ENCODE measurements at places on chromosomes 4 and X.

GRCh38 chrX:115390078-115390477 is 100.6 kb downstream of the LUZP4 start:
- DNase-seq: no peak

GRCh38 chr4:176752191-176752749 is 40.5 kb downstream of the VEGFC start:
- no peak for DNase-seq

GRCh38 chrX:13432414-13433297 is 112.8 kb upstream of the ATXN3L start:
- peak; percentile 61 for DNase-seq

DNA sequence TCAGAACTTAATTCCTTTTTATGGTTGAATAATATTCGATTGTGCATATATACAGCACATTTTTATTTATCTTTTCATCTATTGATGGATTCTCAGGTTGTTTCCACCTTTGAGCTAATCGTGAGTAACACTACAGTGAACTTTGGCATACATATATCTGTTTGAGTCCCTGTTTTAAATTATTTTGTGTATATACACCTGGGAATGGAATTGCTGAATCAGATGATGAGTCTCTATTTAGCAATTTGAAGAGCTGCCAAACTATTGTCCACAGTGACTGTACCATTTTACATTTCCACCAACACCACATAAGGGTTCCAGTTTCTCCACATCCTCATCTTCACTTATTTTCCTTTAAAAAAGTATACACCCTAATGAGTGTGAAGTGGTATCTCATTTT is 166.2 kb upstream of the FGF13 start:
- DNase-seq: no peak

DNA sequence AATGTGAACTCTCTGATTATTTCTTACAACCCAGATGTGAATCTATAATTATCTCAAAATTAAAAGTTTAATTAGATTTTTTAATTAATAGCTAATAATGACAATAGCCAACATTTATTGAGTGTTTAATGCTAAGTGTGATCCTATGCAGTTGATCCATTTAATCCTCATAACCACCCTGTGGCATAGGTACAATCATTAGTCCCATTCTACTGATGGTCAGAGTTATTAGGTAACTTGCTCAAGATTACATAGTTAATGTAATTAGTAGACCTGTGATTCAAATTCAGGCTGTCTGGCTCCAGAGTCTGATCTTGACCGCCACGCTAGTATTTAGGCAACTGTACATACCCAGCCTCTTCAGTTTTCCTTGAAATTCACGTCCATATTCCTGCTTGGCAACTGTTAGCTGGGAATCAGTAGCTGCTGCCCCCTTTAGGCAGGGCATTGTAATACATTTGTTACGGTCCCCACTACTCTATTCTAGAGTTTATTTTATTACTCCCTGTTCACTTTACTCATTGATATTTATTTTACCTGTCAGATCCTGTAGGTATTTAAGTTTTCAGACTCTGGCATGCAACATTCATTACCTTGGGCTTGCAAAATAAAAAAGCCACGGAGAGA is 20.6 kb upstream of the TEC start:
- DNase-seq: no peak

GRCh38 chr4:17336524-17336961 is 175.3 kb downstream of the QDPR start:
- no peak for DNase-seq

DNA sequence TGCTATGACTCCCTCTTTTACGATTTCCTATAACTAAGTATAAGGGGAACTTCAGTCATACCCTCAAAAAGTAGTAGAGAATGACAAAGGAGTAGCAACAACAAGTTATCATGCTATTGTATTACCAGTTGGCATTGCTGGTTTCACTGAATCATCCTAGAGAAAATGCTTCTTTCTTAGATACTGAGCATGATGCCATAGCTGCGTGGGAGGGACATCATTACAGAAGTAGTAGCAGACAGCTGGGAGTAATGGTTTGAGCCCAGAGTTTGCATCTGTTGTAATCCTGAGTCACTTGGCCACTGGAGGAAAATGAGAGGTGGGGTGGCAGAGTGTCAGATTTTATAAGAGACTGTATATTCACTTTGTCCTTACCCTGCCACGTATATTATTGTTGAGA is 38.6 kb downstream of the MTMR1 start:
- DNase-seq: peak; percentile 78

DNA sequence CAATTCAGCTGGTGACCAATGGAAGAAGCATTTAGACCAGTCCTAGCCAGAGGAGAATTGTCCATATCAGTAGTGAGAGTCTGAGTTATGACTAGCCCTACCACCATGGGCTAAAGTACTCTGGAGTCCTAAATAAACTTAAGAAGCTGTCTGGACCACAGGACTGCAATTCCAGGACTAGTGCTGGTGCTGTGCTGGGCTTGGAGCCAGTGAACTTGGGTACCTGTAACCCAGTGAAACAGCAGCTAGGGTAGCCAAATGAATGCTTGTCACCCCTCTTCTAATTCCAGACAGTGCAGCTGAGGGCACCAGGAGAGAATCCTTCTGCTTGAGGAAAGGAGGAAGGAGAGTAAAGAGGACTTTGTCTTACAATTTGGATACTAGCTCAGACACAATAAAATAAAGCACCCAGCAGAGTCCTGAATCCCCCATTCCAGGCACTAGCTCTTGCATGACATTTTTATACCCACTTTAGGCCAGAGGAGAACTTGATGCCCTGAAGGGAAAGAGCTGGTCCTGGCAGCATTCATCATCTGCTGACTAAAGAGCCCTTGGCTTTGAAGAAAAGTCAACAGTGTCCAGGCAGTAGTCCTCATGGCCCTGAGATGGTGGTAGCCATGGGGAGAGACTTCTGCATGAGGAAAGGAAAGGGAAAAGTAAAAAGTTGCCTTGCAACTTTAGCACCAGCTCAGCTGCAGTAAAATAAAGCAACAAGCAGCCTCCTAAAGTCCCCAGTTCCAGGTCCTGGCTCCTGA is 2675.7 kb downstream of the PCDH7 start:
- no peak for DNase-seq

GRCh38 chr4:120812216-120812615 is 110.3 kb downstream of the PRDM5 start:
- peak; percentile 69 for DNase-seq

DNA sequence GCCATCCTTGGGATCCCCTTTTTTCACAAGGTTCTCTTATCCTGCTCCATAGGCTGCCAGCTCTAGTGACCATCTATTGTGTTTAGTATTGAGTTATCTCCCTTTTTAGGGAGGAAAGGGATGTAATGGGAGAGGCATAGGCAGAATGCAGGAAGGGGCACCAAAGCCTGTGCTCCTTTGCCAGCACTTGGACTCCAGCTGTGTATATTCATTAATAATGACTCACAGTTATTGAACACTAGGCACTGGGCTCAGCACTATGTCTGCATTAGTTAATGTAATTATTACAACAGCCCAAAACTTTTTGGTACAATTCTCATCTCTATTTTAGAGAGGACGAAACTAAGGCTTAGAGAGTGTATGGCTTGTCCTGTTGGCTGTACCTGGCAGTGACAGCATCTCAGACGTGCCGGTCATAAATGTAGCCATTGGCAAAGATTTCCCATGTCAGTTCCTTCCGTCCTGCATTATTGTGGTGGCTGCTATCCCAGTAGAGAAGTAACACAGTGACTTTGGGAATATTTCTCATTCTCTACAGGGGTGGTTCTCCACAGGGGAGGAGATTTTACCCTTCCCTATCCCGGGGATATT is 90.3 kb downstream of the AFF1 start:
- no peak for DNase-seq

GRCh38 chr4:110633358-110634341 is 10.8 kb upstream of the PITX2 start:
- no peak for DNase-seq

GRCh38 chr4:77095101-77095821 is 19.5 kb upstream of the CCNI start:
- peak; percentile 16 for DNase-seq

- DNase-seq: no peak
Observed at GRCh38 chr4:187665086-187665485, 330.5 kb upstream of the ZFP42 start.

- peak; percentile 50 for DNase-seq
Observed at GRCh38 chrX:20547611-20548051, 280.9 kb upstream of the RPS6KA3 start.

DNA sequence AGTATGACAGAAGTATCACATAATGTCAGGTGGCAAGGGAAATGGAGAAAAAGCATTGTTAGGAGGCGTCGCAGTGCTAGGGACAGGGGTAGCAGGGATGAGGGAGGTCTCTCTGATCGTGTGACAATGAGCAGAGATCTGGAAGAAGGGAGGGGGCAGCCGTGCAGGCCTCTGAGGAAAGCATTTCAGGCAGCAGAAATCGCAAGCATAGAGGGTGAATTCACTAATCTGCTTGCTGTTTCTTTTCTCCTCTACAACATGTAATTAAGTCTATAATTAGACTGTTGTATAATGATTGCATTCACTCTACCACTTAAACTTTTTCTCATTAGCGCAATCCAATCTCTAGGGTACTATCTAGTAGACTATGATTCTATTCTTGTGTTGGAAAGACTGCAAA is 9.1 kb downstream of the CYP4V2 start:
- DNase-seq: no peak

- DNase-seq: no peak
Observed at GRCh38 chrX:30649859-30650258, 3.4 kb upstream of the GK start.

GRCh38 chr4:39410415-39410814 is 3.7 kb downstream of the KLB start:
- DNase-seq: no peak

DNA sequence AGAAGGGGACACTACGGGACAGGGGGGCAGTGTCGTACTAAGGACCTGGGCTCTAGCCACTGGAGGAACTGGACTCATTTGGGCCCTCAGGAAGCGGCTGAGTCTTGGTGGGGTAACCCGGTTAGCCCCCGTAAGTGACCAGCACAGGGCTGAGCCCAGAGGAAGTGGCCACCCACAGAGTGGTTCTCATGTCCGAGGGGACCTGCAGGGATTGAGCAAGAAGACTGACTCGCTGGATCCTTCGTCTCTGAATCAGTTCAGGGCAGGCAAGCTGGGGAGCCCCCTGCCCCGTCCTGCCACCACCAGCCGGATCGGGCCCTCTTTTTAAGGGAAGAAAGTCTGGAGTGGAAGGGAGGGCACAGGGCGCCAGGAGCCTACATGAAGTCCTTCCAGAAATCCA is 719 bp upstream of the BGN start:
- no peak for DNase-seq

GRCh38 chrX:150157291-150157690 is 205.8 kb upstream of the MAMLD1 start:
- DNase-seq: no peak

DNA sequence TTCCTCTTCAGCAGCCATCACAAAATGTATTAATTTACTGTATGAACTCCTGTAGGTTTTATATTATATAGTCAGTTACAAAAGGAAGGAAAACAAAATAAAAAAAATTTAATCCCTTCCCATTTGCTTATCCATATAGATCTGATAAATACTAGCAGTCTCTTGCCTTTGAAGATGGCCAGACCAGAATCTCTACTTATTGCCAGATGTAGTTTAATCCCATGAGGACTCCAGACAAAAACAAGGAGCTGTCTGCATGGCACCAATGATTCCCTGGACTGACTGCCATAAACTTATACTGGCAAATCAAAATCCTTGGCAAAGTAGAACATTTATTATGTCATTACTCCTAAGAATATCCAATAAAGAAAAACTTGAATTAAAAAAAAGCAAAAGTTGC is 223.3 kb upstream of the MAB21L2 start:
- no peak for DNase-seq

GRCh38 chr4:188194421-188194820 is 55.2 kb downstream of the TRIML1 start:
- DNase-seq: no peak

- DNase-seq: no peak
Observed at GRCh38 chrX:40061871-40062524, 35.8 kb downstream of the BCOR start.

DNA sequence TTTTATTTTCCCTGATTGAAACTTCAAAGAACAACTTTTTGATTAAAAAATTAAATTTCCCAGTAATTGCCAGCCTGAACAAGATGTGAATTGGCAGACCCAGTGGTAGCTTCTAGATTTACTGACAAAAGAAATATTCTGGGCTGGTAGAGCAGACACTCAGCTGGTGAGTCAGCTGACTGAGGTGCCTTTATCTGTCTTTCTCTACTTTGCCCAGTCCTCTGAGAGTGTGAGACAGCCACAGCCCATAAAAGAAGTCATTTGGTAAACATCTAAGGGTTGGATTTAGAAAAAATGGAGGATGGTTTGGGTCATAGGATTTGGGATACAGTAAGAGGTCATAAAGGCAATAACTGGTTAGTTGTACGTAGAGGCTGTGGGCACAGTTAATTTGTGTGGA is 54.5 kb downstream of the CCSER1 start:
- no peak for DNase-seq

DNA sequence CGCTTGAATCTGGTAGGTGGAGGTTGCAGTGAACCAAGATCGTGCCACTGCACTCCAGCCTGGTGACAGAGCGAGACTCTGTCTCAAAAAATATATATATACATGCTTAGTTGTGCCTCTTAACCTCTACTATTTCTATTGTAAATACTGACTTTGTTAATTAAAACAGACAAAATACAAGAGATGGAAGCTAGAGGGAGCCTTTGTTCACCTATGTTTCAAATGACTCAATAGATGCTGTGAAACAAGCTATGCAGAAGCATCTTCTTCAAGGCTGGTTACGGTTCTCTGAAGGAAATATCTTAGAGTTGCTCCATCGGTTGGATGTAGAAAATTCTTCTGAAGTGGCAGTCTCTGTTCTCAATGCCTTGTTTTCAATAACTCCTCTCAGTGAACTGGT is 6.2 kb downstream of the NCAPG start:
- DNase-seq: peak; percentile 5

DNA sequence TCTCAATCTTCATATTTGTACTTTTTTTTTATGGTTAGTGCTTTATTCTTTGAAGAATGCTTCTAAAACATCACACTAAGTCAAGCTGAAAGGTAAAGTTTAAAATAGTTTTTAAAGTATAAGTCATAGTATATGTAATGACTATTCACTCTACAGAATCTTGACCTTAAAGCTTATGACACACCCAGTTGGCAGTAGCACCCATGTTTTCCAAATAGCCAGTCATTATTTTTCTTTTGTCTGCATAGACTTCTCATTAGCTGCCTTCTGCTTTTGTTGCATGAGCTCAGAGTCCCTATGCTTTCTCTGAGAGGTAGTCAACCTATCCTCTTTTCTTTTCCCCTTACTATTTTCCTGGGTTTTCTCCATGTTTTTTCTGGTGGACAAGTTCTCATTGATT is 231.5 kb downstream of the PCDH18 start:
- DNase-seq: no peak

GRCh38 chrX:129983575-129984110 is 1.2 kb downstream of the BCORL1 start:
- DNase-seq: no peak

- no peak for DNase-seq
Observed at GRCh38 chr4:137421796-137422195, 110.5 kb downstream of the PCDH18 start.
